ENCODE measurements at places on chromosomes 5 and 9.

GRCh38 chr9:94867842-94868312 lies 141.4 kb downstream of the AOPEP start:
- DNase-seq = no peak

- DNase-seq = no peak
These were observed 226.0 kb downstream of the MPDZ start for GRCh38 chr9:13053504-13053903.

DNA sequence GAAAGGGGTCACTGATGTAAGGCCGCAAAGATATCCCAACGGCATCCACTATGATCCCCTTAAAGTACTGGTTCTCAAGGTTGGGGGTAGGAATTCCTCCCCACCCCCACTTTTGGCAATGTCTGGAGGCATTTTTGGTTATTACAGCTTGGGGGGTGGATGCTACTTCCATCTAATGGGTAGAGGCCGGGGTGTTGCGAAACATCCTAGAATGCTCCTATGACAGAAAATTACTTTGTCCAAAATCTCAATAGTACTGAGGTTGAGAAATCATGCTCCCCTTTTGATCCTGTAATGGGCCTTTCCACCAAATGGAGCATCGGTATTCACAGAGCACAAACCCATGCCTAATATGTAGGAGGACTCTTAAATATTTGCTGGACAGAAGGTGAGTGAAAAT lies 20.8 kb upstream of the TCERG1 start:
- DNase-seq = no peak

DNA sequence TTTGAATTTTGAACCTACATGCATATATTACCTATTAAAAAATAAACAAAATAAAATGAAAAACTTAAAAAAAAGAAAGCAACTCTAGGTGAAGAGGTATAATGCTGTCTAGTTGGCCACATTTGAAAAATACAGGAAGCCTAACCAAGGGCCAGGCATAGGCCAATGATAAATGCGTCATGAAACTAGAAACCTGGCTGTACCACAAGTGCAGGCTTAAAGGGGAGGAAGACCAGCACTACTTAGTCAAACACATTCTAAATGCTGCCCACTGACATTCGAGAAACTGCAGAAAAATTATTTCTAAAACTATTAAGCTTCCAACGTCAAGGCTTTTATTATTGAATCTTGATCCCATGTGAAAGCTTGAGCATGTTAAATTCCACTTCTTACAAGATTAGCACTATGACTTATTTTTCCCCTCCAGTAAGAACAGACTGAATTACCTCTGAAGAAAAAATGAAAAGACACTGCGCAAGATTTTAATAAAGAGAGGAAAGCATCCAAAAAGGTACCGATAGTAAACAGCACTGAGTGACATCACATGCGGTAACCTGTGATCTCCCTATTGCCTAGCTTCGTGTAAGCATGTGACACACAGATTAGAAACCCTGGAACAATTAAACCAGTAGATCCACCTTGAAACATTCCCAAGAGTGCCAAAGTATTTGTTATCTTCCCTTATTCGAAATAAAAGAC lies 16.2 kb downstream of the CDC14B start:
- no peak for DNase-seq

GRCh38 chr5:11928909-11929308 lies 24.7 kb upstream of the CTNND2 start:
- no peak for DNase-seq

DNA sequence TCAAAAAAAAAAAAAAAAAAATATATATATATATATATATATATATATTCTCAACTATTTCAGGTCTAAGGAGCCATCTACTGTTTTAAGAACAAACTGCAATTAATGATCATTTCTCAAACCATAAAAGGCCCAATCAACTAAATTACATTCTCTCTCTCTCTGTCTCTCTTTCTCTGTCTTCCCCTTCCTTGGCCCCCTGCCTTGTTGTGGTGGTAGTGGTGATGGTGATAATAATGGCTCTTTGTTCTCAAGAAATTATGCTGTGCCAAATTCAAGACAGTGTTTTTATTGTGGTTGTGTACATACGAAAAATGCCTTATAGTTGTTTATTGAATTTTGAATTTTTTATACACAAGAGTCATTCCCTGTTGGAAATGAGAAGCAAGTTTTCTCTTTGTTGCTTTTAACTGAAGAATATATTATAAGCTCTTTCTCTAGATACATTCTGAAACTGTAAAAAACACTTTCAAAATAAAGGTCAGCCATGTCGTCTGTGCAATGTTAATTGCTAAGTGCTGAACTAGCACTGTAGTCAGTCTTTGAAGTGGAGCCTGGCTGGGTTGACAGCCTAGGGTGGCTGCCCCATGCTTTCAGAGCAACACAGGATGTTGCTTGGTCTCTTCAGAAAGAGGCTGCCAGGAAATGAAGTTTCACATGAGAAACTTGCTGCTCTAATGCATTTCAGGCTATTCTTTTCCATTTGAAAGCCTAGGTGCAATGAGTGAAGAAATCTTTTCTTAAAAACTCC lies 96.0 kb downstream of the HINT1 start:
- DNase-seq = peak; percentile 28

GRCh38 chr5:156201788-156202403 lies 125.1 kb upstream of the SGCD start:
- DNase-seq = no peak

DNA sequence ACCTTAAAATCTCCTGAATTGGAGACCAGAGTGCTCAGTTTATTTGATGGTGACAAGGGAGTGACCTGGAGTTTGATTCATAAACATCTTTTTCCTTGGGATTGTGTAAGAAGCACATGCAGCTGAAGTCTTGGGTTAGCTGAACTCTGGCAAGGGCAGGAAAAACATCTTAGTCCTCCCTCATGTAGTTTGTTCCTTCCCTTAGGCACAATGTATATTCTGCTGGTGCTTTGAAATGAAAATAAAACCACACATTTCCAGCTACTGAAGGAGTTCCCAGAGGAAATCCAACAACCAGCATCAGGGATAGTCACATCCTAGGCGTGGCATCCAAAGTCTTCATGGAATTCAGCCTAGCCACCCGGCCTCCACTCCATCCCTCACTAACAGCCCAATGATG lies 95.2 kb upstream of the PAPPA start:
- DNase-seq = no peak

- no peak for DNase-seq
These were observed 31.2 kb downstream of the ERMP1 start for GRCh38 chr9:5801739-5802113.

- DNase-seq = no peak
These were observed 346.3 kb downstream of the ENC1 start for GRCh38 chr5:74294231-74294705.

- DNase-seq = no peak
These were observed 96.7 kb downstream of the PAX5 start for GRCh38 chr9:36937346-36937745.

DNA sequence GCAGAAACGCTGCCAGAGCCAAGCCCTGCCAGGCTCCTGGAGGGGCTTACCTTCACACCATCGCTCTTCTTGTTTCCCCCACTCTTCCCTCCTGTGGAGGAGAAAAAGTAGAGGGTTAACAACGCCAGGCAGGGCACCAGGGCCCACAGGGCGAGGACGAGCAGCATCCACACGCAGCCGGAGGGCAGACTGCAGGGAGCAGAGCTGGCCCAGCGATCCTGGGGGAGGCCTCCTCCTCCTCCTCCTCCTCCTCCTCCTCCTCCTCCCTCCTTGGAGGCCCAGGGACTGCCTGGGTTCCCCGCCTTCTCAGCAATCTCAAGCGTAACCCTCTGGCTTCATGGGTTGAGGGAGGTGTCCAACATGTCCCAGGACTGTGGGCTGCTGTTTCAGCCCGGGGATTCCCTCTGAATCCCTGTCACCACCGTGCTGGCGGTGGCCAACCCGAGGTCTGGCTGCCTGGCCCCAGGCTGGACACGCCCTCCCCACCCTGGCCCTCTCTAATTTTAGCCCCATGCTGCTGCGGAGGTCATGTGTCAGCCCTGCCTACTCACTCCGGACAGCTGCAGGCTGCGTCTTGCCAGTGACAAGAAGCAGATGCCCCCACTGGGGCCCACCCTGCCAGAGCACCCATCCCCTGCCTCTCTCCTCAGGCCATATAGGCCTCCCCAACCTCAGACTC lies 44.3 kb downstream of the CAMK2A start:
- DNase-seq = no peak

DNA sequence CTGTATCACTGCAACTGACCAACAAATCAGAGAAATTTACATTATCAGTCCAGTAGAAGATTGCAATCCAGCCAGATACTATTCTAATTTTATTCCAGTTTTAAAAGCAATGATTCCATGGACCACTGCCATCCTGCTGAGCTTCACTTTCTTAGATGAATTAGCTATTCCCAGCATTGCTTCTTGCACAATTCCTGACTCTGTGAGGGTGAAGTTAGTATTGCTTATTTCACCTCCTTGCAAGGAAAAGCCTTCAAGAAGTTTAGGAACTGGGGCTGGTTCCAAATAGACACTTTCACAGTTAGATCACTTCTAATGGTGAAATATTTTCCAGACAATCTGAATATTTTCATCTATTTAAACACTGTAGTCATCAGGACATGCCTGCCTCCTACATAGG lies 338.6 kb upstream of the TNC start:
- no peak for DNase-seq

- no peak for DNase-seq
These were observed 20.7 kb downstream of the ACTL7B start for GRCh38 chr9:108834959-108835665.
